HTR-8/SVneo (cell line): ENCODE measurements at places on chromosomes 7 and 10.

DNA sequence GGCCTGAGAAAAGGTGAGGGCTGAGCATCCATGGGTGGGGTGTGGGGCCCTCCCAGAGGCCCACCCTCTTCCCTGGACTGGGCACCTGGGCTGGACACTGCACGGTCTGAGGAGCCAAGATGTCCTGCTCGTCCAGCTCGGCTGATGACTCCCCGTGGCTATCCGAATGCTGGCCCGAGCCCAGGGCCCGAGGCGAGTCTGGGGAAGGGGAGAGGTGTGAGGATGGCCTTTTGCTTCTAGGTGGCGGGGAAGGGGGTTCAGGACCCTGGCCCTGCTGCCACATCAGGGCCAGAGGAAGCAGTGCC, 7.1 kb downstream of the NACAD start:
- no peak for DNase-seq

- peak; percentile 68 for DNase-seq
Observed at GRCh38 chr10:22320591-22321155, at the start of gene BMI1. TSS of gene BMI1 (plus strand) at chr10:22321099. CDS start at chr10:22326450, 5,351 bp downstream.

GRCh38 chr10:7407368-7408290, 3.2 kb downstream of the SFMBT2 start:
- no peak for DNase-seq

DNA sequence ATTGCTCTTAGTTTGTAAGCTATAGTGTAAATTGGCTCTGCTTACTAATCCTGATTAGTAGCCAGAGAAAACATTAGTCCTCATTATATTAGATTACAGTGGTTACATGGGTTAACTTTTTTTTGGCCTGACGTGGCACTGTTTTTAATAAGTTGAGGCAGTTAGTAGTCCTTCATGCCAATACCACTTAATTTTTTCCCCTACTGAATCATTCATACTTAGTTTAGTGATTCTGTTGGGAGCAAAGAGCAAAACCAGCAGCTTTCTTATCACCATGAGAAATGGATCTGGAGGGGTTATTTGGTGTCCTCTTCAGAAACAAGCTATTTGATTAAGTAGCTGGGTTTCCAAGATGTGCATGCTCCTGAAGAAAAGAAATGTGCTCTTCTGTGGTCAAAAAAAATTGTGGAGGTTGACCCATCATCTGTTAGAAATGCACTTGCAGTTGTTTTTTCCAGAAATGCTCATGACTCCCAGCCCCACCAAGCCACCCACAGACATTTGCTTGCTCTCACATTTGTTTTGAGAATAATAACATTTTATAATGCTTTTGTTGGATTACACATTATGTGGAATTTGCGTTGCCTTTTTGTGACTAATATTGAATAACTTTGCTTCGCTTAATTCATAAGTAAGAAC, 258.5 kb downstream of the HDAC9 start:
- DNase-seq: no peak

- DNase-seq: no peak
Observed at GRCh38 chr7:113263749-113264148, 145.4 kb upstream of the SMIM30 start.

GRCh38 chr7:64639267-64640001, 26.5 kb upstream of the ZNF107 start:
- no peak for DNase-seq

GRCh38 chr10:43846187-43846680, 197.6 kb upstream of the ZNF32 start:
- DNase-seq: peak; percentile 43

GRCh38 chr7:142960955-142961512, 1.1 kb downstream of the KEL start:
- no peak for DNase-seq

GRCh38 chr7:142024547-142024946, 28.9 kb downstream of the MGAM start:
- no peak for DNase-seq

GRCh38 chr10:95326396-95326795, 35.6 kb upstream of the PDLIM1 start:
- no peak for DNase-seq

- no peak for DNase-seq
Observed at GRCh38 chr10:5827841-5828240, 14.6 kb upstream of the GDI2 start.

DNA sequence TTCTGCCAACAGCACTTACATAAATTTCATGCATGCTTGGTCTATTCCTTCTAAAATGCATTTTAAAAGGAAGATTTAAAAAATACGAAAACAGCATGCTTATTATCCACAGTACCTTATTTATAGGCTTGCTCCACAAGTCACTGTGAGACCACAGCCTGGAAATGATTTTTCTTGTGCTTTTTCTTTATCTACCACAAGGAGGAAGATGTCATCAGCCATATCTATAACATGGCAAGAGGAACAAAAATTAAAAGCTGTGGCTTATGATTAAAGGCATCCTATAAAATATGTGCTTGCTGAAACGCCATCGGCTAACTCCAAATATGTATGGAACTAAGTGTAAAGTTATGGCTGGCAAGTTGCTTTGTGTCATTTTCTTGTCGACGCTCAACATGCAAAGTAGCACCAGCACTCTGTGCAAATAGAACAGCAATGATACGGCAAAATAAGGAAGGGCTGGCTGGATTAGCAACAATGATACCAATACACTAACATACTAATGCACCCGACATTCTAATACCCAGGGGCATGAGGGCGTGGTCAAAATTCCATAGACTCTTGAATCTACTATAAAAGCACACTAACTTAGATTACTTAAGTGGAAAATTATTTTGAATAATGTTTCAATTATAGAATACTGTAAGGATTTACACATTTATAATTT, 41.2 kb upstream of the AKR1E2 start:
- DNase-seq: no peak
